ENCODE measurements at places on chromosomes 4 and X. TPM values are rescaled to one million over a fixed set of nuclear protein-coding genes. Genes with fewer than 3 reads are reported as not detected.

Gene SPOCK3
- polyA plus RNA-seq, result 1.8 TPM

Gene STX18
- polyA plus RNA-seq, result not detected

Gene GAGE13
- not detected for polyA plus RNA-seq

Gene RHOH
- polyA plus RNA-seq, result 0.54 TPM

Gene SLITRK4
- polyA plus RNA-seq, result 12.1 TPM

Gene ADH7
- polyA plus RNA-seq, result not detected

Gene USP51
- 7.7 TPM for polyA plus RNA-seq

Gene AMOT
- 27.2 TPM for polyA plus RNA-seq

Gene UGT2B11
- not detected for polyA plus RNA-seq

Gene EDNRA
- polyA plus RNA-seq, result 38.5 TPM
